Stimulated activated CD8-positive, alpha-beta memory T cell treated with anti-CD3 and anti-CD28 coated beads, Interleukin-4, amount 100 ng/mL, for 1 hour (primary cell): ENCODE measurements at places on chromosomes 3 and 15.

DNA sequence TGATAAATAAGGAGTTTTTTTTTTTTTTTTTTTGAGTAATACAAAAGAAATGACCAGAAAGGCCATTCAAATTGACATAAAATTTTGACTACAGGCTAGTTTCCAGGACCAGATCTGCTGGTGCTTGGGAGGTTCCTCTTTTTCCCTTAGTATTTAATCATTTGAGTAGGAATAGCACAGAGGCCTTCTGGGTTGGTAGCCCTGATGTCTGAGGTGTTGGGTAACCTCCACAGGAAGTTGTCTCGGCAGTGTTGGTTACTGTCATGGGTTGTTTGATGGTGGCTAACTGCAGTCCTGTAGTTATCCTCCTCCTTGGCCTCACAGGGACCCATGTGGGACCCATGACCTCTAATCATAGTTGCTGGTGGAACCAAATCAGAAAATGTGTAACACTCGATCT, 91.1 kb downstream of the USP13 start:
- DNase-seq = no peak

GRCh38 chr3:43620831-43621655, 768 bp downstream of the ANO10 start:
- DNase-seq = no peak

- no peak for DNase-seq
Observed at GRCh38 chr3:159731254-159731653, 257.4 kb upstream of the IL12A start.

- no peak for DNase-seq
Observed at GRCh38 chr15:62545467-62546227, 380.6 kb upstream of the C2CD4B start.

DNA sequence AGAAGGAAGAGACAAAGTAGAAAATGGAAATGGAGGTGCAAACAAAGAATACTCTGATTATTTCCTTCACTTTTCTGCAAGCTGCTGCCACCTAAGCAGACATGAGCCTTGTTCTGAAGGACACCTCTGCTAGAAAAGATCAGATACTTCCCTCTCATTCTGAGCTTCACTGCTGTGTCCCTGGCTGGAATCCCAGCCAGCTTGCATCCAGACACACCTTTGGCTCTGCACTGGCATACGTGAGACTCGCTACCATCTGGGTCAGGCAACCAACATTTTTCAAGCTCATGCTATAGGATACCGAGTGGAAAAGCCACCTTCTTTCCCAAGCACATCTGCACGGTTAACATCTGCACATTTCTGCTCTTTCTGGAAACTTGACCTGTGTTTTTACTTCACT, 166.7 kb upstream of the SUCLG2 start:
- no peak for DNase-seq

DNA sequence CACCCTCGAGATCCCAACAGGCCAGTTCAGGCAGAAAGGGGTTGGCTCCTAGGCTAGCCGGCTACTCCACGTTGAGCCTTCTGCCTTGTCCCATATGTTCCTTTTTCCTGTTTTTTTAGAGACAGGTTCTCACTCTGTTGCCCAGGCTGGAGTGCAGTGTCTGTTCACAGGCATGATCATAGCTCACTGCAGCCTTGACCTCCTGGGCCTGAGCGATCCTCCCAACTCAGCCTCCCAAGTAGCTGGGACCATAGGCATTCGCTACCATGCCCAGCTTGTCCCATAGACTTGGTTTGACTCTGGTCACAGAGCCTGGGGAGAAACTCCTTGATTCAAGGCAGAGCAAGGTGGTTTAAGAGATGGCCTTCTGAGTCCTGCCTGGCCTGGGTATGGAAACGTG, 32.3 kb downstream of the ZNF710 start:
- no peak for DNase-seq

DNA sequence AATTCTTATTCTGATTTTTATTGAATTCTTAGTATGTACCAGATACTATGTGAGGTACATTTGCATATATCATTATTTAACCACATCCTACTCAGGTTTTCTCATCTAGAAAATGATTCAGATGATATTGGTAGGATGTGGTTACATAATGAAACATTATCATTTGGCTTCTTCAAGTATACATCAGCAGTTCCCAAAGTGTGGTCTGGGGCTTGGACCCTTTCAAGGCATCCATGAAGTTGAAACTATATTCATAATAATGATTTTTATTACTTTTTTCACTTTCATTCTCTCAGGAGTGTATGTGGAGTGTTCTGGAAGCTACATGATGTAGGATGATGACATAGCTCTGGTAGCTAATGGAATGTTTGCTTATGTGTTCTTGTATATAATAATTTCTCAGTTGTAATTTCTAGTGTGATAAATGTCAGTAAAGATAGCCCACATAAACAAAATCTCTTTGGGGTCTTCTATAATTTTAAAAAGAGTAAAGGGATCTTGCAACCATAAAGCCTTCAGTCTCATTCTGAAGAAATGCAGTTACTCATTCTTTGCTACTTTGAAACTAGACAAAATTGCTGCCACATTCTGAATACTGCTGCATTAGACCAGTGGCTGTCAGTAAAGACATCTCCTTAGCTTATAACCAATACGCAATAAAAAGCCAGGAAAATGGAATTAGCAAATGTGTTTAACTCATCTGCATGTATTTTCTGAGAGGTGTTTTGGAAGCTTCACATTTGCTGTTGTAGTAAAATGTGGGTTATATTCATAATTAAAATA, 95.8 kb downstream of the PPARG start:
- no peak for DNase-seq

- DNase-seq = no peak
Observed at GRCh38 chr3:63874769-63875168, 11.1 kb downstream of the ATXN7 start.

DNA sequence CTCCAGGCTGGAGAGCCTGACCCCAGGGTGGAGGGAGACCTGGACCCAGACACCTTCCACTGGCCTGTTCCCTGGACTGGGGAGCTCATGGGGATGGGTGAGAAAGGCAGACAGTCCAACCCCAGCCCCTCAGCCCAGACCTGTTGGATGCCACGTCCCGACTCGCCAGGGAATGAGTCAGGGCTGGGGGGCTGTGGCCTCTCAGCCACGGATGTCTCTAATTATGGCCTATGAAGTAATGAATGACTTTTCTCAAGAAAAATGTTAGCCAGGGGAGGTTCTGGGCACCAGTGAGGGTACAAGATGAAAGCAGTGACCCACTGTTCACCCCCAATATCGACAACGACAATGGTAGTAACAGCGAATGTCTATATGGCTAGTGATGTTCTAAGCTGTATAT, 107.0 kb upstream of the RPL32 start:
- no peak for DNase-seq

- DNase-seq = no peak
Observed at GRCh38 chr3:32686713-32687112, 1.7 kb downstream of the CNOT10 start.

- DNase-seq = no peak
Observed at GRCh38 chr15:68553994-68554720, 24.6 kb upstream of the CORO2B start.

DNA sequence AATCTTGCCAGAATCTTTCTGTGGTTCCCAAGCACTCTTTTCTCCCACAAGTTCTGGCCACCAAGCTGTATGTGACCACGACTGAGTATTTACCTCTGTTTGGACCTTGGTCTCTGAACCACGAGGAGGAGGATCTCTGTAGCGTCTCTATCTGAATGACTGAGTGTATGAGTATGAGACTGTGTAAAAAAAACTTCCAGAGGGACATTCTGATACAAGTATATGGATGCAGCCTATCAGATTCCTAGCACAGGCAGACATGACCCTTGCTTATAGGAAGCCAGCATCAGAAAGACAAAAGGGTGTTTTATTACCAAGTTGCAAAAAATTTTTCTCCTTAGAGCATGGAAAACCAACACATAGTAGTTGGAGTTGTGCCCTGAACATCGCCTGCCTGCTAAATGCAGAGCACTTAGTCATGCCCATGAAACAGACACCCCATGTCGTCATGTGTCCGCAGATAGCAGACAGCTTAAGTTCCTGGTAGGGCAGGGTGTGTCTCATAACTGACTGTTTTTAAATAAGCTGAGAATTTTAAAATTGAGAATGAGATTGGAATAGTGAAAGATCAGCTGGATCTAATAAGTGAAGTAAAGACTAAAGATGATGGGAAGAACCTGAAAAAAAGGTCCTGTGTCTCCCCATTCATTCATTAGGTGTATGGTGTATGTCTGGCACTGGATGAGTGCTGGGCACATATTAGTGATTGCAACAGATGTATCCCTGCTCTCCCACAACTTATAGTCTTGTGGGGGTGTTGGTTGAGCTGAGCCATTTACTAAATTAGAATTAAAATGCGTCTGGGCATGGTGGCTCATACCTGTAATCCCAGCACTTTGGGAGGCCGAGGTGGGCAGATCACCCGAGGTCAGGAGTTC, 30.9 kb downstream of the DAG1 start:
- no peak for DNase-seq

- DNase-seq = no peak
Observed at GRCh38 chr3:51963951-51964451, 3.3 kb downstream of the PCBP4 start.

GRCh38 chr15:58738046-58738707, 11.3 kb downstream of the ADAM10 start:
- DNase-seq = no peak

GRCh38 chr3:188194332-188194731, 40.4 kb downstream of the LPP start:
- no peak for DNase-seq

DNA sequence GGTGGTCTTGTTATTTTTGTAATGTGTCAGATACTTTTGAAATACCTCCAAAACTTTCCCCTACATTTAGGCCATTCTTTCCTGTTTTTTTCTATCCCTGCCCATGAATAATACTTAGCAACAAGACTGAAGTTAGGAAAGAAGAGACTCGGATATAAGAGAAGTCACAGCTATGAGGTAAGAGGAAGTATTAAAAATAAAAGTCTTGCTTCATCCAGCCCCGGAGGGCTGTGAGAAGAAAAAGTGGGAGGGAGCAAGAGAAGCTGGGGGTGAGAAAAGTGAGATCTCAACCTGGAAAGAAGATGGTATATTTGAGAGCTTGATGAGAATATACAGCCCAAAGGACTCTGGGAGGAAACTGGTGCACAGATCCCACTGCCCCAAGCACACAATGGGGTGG, 213.5 kb upstream of the CDIN1 start:
- no peak for DNase-seq

DNA sequence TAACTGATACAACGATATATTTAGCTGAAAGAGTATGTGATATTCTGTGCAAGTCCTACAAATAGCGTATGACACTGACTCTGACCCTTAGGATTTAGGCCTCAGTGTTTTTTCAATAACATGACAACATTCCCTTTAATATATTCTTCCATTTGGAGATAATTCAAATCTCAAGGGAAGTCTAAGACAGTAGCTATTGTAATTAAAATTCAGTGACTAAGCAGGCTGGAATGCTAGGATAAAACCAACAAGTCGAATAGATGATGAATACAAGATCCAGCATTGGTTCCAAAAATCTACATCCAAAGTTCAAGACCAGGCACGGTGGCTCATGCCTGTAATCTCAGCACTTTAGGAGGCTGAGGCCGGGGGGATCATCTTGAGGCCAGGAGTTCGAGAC, 56.2 kb downstream of the QTRT2 start:
- DNase-seq = no peak

DNA sequence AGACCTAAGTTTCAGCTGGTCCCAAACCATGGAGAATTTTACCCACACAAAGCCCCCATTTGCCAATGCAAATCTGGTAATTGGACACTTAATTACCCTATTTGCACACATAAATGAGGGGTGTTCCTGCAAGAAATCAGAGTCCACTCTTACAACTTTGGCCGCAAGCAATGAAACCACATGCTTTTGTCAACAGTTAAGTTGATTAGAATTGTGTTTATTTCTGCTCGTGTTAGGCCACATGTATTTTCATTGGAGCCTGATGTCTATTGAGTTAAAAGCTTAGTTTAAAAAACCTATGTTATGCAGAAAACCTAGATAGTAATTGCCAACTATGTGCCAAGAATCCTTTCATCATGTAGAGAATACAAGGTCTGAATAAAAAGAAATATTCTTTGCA, 153.8 kb upstream of the CMC1 start:
- no peak for DNase-seq

GRCh38 chr15:22978691-22979237, 1.4 kb downstream of the CYFIP1 start:
- no peak for DNase-seq

GRCh38 chr3:52880474-52880873, 16.9 kb downstream of the STIMATE start:
- DNase-seq = no peak

- no peak for DNase-seq
Observed at GRCh38 chr3:97958796-97959195, 13.4 kb downstream of the RIOX2 start.

DNA sequence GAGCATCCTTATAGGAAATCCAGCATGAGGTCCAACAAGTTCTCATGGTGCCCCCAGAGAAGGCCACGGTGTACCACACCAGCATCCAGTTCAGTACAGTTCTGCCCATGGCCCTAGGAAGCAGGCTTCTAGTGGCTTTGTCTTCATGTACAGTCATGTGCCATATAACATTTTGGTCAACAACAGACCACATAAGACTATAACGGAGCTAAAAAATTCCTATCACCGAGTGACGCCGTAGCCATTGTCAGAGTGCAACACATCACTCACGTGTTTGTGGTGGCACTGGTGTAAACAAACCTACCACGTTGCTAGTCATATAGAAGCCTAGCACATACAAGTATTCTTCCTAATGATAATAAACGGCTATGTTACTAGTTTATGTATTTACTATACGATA, 209.0 kb downstream of the ARRDC4 start:
- no peak for DNase-seq

DNA sequence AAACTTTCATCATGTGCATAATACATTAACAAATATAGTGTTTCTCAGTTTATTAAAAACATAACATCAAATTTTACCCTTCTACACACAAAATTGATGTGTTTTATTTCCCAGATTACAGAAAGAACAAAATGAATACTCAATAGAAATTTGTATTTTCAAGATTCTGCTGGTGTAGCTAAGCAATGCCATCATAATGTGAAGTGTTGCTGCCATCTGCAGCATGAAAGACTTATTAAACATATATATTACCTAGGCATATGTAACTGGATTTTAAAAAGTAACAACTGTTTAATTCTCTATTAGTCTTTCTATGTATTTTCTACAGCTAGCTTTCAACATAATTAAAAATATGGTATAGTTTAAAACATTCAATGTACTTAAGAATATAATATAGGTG, 27.5 kb downstream of the PLSCR5 start:
- no peak for DNase-seq

GRCh38 chr15:63188247-63188925, 1.0 kb upstream of the RAB8B start:
- no peak for DNase-seq

DNA sequence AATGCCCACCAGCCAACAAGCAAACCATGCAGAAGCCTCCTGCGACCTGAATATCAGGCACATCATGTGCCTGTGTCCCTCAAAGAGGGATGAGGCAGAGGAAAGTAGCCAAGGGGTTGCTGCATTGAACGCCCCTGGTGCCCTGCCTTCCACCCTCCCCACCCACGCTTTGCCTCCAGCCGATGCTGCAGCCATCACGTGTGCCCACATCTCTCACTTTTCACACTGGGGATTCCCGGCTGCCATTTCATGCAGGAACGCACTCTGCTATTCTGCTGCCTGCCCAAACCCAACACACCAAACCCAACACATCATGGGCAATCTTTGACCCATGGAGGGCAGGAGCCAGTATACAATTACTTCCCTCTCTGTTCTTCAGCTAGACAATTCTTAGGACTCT, 462.2 kb upstream of the PROK2 start:
- DNase-seq = no peak

- no peak for DNase-seq
Observed at GRCh38 chr3:82030916-82031315, 269.5 kb upstream of the GBE1 start.

GRCh38 chr15:25239471-25240345, 199.1 kb downstream of the UBE3A start:
- no peak for DNase-seq
